NCI-H1436 treated with DMSO at 0.1 percent for 48 hours (cell line): ENCODE measurements at places on chromosomes 11 and 22.
A peak's percentile ranks its signal among the peaks of the same experiment; 100 is the strongest.

DNA sequence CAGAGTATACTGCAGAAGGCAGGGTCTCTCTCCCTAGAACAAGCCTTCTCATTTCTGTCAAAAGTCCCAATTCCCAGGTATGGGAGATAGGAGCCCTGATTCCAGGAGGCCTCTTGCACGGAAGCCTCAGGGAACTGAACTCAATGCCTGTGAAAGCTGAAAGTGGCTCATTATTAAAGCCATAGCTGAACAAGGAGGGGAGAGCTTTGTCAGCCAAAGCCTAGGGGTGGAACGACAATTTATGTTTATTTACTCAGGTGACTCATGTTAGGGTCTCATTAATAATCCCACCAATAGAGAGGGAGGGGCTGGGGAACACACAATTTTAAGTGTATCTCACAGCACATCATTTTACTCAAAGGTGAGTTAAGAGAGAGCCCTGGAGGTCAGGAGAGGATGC, 44.9 kb downstream of the DSCAML1 start:
- DNase-seq = no peak

GRCh38 chr11:125624756-125625213, at the start of gene CHEK1:
CHEK1 (plus strand) TSS chr11:125625163; CDS start chr11:125626769, 1,606 bp downstream.
- no peak for DNase-seq

DNA sequence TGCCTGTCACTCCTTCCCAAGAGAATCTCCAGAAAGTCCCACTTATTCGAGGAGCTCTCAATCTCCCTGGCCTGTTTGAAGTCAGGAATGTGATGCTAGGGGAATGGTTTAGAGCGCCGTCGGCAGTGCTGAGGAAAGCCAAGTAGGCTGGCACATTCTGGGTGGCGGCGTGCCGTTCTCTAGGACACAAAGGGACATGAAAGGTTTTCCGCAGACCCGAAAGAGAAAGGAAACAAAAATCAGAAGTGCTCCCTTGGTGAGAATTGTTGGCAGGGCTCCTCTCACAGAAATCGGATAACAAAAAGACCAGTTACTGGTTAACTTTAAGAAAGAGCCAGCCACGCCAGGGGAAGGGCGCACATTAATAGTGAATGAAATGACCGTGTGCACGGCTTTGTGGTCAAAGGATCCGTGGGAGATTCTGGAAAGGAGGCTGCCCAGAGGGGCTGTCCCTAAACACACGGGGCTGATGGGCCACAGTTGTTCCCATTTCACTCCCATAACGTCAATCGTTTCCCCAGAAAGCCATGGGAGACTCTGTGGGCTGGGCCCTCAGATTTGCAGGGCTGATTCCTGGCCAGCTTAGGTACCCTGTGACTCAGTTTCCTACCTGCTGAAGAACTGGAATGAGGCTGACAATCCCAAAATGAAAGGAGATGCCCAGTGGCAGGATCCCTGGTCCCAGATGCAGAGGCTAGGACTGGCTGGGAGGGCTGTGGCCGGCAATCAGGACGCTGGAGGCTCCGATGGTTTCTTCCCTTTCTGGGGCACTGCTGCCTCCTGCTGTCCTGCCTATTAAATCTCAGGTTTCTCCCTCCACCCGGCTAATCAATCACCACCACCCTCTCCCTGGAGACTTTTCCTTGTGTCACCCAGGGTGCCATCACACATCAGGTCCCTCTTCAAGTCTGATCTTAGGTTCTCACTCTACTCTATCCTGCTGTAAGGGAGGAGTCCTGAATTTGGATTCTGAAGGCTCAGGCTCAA, 82.3 kb downstream of the RCN1 start:
- peak; percentile 43 for DNase-seq

- no peak for DNase-seq
These were observed 288.4 kb upstream of the CCDC90B start for GRCh38 chr11:83574519-83574918.

DNA sequence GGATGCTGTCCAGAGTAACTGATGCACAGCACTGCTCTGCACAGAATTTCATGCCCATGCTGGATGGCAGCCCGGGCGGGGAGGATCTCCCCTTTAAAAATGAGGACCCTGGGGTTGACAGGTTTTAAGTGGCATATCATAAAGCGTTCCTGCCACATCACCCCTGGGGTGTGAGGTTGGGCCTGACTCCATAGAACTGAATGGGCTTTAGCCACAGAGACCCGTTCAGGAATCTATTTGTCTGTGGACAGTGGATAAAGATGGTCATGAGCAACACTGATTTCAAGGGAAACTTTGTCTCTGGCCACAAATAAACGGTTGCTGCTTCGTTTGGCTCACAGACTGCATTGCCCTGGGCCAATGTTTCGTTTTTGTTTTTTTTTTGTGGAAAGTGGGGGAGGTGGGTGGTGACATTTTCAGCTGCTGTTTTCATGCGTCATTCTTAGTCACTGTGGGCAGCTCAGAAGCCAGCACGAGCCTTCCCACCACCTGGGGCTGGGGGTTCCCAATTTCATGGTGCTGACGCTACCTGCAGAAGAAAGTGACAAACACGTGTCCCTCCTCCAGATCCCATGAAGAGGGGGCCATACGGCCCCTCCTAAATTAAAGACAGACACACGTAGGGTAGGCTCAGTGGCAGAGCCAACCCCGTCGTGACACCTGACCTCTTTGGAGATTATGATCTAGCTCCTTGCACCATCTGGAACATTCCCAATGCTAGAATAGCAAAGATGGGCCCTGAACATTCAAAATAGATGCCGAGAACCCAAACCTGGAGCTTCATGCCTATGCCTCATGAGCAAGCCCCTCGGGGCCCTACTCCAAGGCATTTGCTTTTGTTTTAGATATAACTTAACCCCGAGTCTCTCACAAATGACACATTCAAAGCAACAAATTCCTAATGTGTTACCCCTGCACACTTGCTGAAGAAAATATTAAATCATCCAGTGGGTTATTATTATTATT, 54.8 kb upstream of the PHF21B start:
- no peak for DNase-seq

DNA sequence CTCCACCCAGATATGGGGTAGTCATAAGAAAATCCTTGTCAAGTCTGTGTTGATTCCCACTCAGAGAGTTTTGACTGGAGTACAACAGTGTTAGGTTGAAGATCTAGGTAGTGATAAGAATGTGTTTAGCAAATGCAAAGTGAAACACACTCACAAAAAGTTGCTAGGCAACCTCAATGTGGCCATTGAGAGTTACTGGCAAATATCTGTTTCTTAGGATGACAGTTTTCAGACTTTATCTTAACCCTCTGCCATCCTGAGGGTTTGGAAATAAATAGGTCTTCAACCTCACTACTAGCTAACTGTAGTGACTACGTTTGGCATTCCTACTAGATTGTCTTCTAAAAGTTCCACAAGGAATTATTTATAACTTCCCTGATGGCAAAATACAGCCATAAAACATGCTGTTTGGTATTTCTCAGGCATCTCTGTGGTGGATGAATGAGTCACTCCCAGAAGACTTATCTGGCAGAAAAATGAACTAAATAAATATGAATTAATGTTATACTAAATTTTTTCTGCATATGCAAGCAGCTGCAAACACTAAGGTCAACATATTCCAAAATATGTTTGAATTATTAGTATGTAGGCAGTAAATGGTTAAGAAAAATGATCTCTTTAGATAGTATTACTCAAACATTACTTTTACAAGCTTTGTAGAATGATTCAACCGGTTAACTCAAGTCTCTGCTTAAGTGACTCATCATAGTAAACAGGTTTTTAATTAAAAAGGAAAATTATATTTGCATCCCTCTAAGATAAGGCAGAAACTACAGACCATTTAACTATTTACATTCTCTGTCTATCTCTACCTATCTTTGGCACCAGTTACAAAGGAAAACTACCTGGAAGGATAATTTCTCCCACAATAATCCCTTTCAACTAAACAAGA, 17.1 kb upstream of the SYTL2 start:
- no peak for DNase-seq

DNA sequence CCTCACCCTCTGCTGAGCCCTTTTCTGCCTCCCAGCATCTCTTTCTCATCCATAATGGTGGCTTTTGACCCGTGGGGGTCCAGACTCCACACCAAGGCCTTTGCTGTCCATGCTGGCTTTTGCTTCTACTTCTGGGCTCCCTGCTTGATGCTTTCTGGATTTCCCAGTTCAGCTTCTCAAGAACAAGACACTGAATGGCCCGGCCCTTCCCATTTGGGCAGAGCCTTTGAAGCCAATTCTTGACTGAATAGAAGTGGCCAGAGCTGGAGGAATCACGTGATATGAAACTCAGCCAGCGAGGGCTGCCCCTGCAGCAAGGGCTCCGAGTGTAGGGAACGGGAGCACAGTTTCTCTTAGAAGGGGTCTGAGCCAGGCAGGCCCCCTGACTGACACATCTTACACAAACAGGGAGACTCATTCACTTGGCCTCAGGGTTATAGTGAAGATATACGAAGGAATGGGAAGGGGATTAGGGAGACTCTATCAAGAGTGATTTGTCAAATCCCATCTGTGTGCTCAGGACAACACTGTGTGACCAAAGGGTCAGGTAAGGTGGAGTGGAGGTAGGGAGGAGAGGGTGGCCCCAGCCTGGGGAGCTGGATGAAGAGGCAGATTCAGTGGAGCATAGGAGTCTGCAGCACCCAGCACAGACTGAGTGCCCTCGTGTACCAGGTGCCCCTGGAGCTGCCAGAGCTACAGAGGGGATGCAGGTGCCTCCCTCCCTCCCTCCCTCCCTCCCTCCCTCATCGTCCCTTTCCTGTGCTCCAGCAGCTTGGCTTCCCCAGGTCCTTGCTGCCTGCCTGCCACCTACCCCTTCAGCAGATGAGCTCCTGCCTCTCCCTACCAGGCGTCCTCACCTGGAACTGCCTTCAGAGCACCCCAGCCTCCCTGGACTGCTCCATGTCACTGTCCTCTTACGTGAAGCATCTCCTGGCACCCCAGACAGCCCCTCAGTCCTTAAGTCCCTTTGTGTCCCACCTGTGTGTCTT, 106.0 kb downstream of the TRIM29 start:
- DNase-seq = no peak

DNA sequence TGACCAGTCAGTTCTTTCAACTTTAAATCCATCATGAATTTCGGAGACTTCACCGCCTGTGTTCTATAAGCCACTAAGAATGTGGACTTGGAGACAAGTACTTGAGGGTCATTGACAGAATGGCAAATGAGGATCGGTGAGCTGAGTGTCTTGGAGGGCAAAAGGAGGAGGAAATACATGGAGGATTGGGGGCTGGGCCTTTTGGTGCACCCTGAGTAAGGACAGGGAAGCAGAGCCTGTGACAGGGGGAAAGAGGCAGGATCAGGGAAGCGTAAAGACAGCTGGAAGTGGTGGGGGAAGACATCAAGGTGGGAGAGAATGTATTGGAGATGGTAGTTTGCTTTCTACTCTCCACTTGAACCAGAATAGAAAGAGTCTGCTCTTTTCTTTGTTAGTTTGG, 70.4 kb upstream of the MTMR2 start:
- DNase-seq = no peak

DNA sequence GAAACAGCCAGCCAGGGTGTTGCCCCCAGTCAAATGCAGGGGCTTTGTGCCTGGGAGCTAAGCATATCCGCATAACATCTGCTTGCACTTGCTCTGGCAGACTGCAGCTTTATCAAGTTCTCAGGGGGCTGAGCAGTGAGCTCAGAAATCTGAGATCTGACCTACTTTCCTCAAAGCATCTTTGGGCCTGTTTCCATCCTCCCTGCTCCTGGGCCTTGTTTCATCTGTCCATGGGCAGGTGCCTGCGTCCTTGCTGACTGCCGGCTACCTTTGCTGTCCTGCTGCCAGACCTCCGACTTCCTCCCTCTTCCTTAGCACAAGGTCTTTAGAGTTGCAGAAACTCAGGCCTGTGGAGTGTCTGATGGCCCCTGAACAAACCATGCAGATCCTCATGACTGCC, 131.2 kb upstream of the B3GAT1 start:
- DNase-seq = no peak

- DNase-seq = no peak
These were observed 16.9 kb upstream of the RAC2 start for GRCh38 chr22:37260901-37261336.

DNA sequence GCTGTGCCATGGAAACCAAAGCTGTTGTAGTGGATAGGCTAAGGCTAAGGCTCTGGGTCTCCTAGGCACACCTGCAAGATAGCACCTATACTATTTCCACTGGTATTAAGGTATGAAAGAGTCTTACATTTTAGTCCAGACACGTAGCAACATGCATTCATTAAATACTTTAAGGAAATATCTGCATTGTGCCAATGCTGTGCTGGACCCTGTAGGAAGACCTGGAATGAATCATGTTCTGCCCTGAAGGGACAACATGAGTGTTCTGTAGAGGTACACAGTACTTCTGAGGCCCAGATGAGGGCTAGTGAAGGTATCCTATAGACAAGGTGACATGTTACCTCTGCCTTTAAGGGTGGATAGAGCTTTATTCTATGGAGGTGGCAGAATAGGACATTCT, 35.2 kb upstream of the RRM1 start:
- DNase-seq = no peak

DNA sequence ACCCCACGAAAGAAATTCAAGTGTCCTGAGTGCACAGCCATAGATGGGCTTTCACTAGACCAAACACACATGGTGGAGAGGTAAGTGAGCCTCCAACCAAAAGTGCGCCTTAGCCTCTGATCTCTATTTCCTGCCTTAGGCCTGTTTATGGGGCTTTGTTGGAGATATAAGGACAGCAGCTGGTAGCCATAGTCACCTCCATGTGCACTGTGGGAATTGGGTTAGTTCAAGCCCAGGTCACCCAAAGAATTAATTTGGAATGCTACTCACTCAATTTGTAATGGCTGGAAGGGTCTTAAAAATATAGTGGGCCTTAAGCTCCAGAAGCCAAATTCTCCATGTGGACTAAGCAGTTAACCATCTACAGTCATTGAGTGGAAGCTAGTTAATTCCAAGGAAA, 73.6 kb downstream of the ALX4 start:
- no peak for DNase-seq
